ENCODE measurements at places on chromosomes 4 and X.

GRCh38 chr4:169627307-169627706 is 6.9 kb downstream of the CLCN3 start:
- no peak for DNase-seq

- DNase-seq: no peak
Measured at GRCh38 chr4:83932750-83933391, 397.0 kb downstream of the GPAT3 start.

DNA sequence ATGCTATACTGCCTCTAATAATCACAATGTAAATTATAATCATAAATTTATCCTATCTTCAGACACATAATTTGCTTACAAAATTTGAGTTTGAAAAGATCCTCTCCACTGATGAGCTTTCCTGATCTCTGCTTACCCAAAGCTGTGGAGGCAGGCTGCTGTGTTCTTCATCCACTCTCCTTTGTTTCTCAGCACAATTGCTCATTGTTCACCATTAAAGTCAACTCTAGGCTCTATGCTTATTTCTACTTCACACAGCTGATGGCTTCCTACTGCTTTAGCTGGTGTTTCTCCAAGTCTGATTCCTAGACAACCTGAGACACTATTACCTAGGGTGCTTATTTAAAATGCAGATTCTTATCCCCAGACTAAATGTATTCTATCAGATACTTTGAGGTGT is 319.7 kb downstream of the PCDH18 start:
- no peak for DNase-seq

DNA sequence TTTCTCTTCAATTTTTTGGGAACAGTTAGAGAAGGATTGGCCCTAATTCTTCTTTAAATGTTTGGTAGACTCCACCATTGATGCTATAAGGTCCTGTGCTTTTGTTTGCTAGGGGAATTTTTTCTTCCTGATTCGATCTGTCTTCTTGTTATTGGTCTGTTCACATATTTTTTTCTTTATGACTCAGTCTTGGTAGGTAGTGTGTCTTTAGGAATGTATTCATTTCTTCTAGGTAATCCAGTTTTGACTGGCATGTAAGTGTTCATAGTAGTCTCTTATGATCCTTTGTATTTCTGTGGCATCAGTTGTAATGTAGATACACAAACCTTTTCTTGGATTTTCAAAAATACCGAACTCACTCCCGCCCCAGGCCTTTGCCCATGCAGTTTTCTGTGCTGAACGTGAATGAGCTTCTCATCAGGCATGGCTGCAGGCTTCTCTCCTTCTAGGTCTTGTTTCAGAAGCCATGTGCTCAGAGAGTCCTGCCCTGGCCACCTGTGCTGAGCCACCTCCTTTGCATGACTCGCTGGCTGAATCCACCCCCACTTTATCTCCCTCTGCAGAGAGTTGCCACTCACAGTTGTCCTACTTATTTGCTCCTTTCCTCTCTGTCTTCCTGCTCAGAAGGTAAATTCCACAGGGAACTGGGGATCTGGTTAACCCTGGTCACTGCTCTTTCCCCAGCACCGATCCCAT is 67.0 kb downstream of the STK32B start:
- no peak for DNase-seq

- no peak for DNase-seq
Measured at GRCh38 chr4:143207555-143207954, 22.8 kb downstream of the USP38 start.

DNA sequence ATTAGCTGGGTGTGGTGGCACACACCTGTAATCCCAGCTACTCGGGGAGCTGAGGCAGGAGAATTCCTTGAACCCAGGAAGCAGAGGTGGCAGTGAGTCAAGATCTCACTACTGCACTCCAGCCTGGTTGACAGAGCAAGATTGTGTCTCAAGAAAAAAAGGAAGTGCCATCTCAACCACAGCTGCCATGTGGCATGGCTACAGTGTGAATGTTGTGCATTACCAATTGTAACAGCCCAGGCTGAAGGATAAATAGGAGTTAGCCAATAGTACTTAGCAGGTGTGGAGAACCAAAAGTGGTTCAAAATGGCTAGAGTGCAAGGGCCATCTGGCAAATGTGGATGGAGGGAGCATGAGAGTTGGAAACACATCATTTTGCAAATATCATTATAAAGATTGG is 28.9 kb downstream of the SLC25A5 start:
- DNase-seq: no peak

GRCh38 chr4:23202712-23203247 is 510.0 kb downstream of the GBA3 start:
- no peak for DNase-seq

GRCh38 chrX:139725720-139726119 is 17.8 kb upstream of the MCF2 start:
- no peak for DNase-seq

DNA sequence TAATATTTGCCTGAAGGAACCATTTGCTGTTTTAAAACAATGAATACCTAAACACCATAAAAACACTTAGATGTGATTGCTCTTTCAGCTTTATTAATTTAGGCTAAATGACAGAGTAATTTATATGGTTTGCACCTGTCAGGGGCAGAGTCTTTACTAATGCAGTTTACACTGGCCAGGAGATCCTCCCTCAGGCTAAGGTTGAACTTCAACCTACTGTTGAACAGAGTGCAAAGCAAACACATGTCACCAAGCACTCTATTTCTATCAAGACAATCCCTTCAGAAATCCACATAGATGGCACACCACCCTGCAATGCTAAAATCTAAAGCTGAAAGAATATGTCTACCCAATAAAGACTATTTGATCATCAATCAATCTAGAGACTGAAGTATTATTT is 147.3 kb downstream of the KLHL13 start:
- no peak for DNase-seq

- DNase-seq: no peak
Measured at GRCh38 chr4:7006411-7006810, 36.8 kb upstream of the TADA2B start.

- no peak for DNase-seq
Measured at GRCh38 chrX:75327607-75328006, 53.7 kb downstream of the UPRT start.

- DNase-seq: no peak
Measured at GRCh38 chr4:82371497-82371896, 2.3 kb downstream of the HNRNPD start.

DNA sequence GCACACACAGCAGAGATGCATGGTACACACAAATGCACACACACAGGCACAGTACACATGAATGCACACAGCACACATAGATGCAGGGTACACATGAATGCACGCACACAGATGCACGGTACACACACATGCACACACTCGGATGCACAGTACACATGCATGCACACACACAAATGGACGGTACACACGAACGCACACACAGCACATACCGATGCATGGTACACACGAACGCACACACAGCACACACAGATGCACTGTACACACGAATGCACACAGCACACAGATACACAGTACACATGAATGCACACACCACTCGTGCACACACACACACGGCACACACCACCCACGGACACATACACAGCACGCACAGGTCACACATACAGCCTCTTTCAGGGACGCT is 43.8 kb upstream of the CPLX1 start:
- DNase-seq: no peak

DNA sequence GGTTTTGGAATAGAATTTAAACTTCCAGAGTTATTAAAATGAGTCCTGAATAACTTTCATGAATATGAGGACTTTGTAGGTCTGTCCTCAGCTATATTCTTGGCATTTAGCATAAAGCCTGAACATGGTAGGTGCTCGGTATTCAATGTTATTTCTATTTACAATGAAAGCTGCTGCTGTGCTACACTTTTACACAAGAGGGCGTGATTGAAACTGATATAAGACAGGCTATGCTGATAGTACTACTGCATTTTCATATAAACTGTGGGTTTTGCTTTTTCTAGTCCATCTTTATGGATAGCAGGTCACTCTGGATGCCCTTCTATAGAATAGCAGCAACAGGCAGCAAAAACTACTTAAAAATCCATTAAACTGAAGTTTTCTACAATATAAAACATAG is 12.3 kb upstream of the GNPDA2 start:
- no peak for DNase-seq

GRCh38 chrX:69504626-69505612 is 793 bp downstream of the NALF2 start:
- no peak for DNase-seq

- DNase-seq: no peak
Measured at GRCh38 chr4:138925495-138925894, 90.1 kb upstream of the NOCT start.

- DNase-seq: no peak
Measured at GRCh38 chrX:108091878-108092291, 307 bp downstream of the ATG4A start.

DNA sequence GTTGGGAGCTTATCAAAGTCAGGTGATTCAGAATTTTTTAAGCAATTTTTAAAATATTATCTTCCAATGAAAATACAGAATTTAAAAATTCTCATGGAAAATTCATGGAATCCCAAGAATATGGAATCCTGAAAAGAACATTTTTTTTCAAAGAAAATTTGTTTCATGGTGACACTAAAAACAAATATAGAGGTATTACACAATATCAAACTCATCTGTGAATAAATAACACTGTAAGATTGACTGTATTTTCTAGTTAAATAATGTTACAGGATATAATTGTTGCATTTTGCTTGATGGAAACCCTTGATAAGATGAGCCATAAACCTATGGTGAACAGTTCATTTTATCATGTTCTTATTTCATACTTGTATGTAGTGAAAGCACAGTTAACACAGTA is 11.4 kb downstream of the PRIMPOL start:
- DNase-seq: no peak

DNA sequence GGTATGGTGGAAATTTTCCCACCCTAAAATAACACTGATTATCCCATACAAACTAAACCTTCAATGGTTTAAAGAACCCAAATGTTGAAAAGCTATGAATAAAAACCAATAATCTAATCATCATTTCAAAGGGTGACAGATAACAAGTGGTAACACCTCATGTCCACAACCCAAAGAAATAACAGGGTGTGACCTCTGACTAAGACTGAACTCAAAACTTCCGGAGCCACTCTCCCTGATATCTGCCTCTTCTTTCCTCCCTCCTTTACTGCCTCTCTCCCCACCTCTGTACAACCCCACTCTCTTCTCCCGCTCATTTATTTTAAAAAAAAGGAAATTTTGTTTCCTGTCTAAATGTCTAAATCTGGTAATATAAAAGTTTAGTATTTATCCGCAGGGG is 11.5 kb downstream of the FBXW7 start:
- DNase-seq: no peak

DNA sequence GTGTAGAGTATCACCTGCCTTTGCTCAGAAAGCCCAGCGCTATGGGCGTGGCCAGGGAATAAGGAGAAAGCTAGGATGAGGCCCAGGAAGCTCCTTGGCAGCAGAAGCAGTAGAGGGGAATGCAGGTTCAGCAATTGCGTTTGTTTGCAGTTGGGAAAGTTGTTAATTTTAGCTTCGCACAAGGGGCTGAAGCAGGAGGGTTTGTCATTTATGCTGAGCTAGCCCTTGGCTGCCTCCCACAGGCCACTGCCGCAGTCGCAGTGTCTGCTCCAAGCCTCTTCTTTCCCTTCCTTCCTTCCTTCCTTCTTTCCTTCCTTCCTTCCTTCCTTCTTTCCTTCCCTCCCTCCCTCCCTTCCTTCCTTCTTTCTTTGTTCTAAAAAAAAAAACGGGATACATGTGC is 21.5 kb downstream of the FRMPD3 start:
- DNase-seq: no peak

DNA sequence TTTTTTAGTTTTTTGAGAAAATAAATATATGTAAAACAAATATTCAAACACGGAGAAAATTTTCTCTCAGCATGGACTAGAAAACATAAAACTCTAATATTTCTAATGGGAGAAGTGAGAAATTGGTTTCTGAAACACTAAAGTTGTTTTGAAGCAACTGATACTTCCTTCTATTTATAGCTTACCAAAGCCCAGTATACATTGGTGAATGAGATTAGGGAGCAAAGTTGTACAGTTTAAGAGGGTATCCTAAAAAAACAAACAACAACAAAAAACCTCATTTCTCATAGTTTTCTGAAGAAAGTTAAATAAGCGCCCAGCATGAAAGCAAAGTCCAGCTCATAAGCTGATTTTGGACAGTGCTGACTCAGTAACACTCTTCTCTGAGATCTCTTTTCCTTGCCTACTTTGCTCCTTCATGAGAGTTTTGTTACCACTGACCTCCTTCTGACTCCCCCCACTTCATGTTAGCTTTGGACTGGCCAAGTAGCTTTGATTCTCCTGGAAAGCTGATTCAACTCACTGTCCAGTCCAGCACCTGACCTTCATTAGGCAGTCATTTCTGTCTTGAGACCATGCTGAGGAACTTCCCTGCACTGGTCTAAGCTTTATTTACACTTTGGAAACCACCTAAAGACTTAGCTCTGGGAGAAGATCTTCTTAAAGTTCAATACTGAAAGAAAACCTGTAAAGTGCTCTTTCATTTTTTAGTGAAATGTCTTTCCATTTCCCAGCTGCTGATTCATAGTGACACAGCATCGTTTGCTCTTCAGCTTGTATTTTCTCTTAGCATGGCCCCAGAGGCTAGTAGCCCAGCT is 21.8 kb upstream of the P2RY10 start:
- no peak for DNase-seq

DNA sequence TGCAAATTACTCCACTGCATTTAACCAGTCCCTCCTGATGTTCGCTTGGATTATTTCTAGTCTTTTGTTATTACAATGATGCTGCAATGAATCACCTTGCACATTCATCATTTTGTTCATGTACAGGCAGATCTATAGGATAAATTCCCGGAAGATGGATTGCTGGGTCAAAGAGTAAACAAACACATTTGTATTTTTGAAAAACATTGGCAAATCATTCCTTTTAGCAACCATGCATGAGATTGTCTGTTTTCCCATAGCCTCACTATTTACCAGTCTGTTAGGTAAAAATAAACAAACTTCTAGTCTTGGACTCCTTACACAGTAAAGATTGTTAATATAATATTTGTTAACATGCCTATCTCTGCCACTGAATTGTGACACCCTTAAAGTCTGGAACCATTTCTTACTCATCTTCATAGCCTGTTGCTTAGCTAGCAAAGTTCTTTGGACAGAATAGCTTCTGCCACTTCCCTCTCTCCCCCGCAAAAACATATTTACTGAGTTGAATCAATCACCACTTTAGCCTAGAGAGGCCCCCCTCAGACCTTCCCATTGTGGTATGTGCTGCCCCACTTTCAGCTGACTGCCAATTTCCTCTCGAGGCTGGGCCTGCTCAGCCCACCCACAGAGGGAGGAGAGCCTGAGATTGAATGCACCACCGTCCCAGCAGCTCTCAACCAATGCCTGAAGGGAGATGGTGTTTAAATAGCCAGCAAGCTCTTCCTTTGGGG is 108.4 kb upstream of the ATXN3L start:
- DNase-seq: no peak

DNA sequence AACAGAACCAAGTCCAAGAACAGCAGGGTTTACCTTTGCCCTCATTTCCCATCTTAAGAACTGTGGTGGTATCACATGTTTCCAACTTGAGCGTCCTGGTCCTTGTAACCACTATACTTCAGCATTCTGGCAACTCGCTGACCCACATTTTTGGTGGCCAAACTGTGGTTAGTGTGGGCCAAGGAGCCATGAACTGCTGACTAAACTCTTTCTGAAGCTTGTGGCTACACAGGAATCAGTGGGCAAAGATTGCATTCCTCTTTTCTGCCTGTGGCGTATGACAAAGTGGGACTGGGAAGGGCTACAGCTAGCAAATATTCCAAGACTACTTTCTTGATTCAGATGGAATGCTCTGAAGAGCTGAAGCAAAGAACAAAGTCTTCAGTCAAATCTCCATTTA is 106.3 kb upstream of the MID1 start:
- no peak for DNase-seq

- DNase-seq: peak; percentile 72
Measured at GRCh38 chr4:145481164-145481941, at the start of gene SMAD1. TSS of gene SMAD1 (plus strand) at chr4:145481853. CDS start at chr4:145514614, 32,761 bp downstream.
